Cortex of kidney (tissue), 1 donor: ENCODE measurements at places on chromosomes 11 and 22.

- no peak for DNase-seq
Observed at GRCh38 chr11:106683435-106683834, 334.8 kb downstream of the GUCY1A2 start.

DNA sequence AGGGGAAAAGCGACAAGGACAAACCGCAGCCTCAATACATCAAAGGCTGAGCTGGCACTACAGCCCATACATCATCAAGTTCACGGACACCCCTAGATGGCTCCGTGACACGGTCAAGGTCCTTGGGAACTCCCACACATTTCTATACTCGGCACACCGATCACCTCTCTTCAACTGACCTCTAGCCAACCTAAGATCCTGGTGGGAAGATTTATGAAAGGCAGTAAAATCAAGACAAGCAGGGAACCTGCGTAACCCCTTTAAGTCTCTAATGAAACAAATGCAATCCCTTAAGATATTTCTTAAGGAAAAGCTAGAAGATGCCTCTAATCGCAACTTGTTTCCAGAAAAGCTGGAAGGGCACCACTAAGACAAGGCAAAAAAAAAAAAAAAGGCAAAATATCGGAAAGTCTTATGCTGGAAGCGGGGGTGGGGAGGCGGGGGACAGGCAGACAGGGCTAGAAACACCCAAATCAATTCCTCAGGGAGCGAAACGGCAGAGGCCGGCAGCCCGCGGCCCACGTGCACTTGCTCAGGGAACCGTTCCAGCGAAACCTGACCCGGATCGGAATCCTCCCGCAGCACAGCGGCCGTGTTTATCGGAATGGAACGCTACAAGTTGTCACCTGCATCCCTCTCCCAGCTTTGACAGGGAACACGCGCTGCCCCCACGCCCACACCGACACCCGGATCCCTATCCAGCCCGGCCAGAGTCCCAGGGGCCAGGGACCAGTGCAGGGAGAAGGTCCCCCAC lies 1.4 kb downstream of the ARHGAP20 start:
- DNase-seq: no peak

- DNase-seq: no peak
Observed at GRCh38 chr22:38244106-38244505, 28.7 kb downstream of the TMEM184B start.

DNA sequence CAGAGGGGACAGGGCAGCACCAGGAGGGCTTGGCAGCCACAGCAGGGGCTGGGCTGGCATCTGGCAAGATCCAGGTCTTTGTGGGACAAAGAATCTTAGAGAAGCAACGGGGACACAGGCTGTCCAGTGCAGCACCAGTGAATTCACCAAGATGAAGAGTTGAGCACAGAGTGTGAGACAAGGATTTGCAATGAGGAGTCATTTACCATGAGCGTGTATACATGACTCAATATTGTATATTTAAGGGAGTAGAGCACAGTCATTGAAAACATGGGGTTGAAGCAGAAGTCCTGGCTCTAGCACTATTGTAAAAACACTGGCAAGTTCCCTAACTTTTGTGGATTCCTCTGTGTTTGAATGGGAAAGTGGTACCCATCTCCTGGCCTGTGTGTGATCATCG lies 3.5 kb downstream of the APOL1 start:
- DNase-seq: no peak

DNA sequence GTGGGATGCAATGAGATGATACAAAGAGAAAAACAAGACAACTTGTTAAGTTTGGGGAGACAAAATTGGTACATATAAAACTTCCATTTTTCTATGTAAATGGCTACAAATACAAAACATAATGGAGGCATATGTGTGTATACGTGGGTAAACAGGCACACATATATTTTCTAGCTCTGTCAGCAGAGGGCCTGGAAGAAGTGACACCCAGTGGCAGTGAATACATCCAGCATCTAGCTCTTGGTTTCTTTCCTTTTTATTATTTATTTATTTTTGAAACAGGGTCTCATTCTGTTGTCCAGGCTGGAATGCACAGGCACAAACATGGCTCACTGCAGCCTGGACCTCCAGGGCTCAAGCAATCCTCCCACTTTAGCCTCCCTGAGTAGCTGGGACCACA lies 5.0 kb upstream of the RASL10A start:
- DNase-seq: no peak

DNA sequence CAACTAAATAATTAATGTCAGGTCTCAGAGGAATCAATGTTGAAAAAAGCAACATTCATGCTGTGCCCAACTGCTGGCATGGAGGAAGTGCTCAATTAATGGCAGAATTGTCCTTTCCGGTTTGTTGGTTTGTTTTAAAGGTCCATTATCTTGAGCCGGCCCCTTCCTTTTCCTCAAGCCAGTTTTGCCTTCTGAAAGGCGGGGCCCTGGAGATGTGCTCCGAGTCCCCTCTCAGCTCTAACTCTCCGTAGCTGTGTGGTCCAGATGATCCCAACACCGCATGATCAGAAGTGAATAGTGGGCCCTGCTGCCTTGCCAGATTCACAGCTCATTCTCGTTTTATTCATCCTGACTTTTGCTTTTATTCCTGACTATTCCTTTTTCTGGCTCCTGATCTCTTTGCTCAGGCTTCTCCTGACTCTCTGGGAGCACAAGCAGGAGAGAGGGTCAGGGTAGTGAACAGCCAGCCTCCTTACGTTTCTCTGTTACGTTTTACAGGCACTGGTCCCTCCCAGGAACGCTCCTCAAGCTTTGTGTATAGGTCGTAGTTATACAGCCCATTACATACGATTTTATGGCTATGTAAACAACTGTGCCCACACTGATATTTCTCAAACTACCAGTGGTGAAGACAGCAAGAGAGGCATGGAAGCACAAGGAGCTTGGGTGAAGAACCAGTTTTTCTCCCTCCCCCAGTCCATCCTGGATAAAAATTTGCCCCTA lies 265.9 kb downstream of the LARGE1 start:
- DNase-seq: no peak

GRCh38 chr22:17881366-17881765 lies 107.1 kb upstream of the BID start:
- no peak for DNase-seq

DNA sequence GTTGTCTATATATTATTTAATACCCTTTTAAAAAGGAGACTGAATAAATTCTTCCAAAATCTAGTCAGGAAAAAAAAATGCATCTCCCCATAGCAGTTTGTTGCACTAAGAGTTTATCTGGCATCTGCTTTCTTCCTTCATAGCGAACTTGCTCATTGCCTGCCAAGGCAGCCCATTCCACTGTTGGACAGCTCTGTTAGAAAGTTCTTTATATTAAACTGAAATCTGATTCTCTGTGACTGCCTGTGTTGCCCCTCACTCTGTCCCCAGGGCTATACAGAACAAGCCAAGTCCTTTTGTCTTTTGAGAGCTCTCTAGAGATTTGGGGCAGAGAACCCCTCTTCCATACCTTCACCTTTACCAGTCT lies 3.3 kb upstream of the CHRDL2 start:
- DNase-seq: no peak
